SK-N-SH treated with all-trans-retinoic acid at 6 μM for 48 hours (cell line): ENCODE measurements at places on chromosomes 3 and 15.

- no peak for ATAC-seq
These were observed 35.6 kb downstream of the PDCD6IP start for GRCh38 chr3:33834096-33834453.

GRCh38 chr15:34154725-34155204, 52.9 kb downstream of the PGBD4 start:
- ATAC-seq, result no peak

DNA sequence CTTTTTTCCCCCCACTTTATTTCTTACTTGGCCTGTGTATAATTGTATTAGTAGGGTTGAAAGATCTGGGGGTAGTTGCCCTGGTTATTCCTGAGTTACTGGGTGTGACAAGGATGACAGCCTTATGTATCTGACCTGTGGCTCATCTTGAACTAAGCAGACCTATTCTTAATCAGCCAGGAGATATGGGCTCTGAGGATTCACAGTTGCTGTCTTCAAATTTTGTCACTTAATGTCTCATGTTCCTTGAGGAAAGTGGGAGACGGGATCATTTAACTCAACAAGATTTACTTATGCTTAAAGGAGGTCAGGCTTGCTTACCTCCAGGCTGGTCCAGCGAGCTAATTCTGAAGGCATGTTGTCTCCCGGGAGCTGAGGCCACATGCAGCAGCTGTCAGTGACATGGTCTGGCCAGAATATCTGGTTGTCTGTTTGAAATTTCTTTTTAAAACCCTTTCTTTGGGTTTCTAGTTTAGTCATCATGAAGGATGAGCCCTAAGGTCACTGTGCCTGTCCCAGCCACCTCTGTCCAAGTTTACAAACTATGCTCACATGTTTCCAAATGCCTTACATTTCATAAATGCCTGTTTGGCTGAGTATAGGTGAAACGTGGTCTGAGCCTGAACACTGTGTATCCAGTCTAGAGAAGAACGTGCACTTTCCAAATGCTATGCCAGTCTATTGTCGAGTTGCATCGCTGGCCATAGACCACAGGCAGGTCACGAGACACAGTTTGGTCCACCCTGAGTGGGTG, 26.8 kb downstream of the LRTM1 start:
- peak; percentile 41 for ATAC-seq

DNA sequence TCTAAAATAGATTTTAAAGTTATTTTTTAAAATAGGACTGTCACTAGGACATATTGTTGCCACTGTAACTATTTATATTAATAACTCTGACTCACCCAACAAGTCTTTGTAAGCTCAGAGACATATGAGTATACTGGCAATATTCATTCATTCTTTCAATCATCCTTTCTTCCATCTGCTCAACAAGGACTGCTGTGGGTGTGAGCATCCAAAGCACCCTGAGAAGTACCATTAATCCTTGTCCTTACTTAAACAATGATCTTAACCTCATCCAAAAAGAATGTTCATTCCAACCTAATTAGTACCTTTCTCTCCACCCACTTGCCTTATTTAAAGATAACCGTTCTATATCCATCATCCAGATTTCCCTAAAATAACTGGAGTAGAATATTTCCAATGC, 94.2 kb upstream of the PPP2R3A start:
- ATAC-seq, result no peak

DNA sequence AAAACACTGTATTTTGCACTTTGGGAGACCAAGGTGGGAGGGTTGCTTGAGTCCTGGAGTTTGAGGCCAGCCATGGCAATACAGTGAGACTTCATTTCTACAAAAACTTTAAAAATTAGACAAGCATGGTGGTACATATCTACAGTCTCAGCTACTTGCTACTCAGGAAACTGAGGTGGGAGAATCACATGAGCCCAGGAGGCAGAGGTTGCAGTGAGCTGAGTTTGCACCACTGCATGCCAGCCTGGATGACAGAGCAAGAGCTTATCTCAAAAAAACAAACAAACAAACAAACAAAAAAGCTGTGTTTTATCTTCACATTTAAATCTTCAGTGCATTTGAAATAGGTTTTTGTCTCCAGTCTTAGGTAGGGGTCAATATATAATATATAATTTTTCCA, 4.8 kb upstream of the SLC9C1 start:
- ATAC-seq, result no peak

DNA sequence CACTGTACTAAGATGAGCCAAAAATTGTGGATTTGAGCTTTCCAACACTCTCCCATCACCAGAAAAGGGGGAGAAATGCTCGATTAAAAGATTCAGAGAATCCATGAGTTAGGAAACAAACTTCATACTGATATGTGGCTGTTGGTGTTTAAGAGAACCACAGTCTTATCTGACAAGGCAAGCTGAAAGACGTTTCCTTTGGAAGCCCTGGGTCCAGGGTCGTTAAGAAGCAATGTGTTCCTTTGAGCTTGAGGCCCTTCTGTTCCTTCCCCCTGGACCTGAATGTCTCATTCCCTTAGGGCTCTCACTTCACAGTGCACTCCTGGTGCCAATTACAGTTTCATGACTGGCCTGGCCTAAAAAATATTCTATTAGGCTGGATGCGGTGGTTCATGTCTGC, 524.8 kb upstream of the PPP2R3A start:
- ATAC-seq, result no peak

DNA sequence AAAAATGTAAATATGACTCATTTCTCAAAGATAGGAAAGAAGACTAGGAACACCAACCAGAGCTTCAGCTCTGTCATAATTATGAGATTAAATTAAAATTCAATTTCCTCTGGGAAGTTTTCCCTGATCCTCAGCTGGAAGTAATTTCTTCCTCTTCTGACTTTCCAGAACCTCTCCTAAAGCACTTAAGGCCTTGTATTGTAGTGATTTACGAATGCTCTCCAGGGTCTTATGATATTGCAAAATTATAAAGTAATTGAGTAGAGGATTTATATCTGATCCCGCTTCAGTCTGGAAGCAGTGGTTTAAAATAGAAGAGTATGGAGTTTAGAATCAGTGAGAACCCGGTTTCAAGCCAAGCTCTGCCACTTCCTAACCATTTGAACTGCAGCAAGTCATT, 279.8 kb downstream of the ZPLD1 start:
- peak; percentile 88 for ATAC-seq
